ENCODE measurements at places on chromosomes 6 and 20.

DNA sequence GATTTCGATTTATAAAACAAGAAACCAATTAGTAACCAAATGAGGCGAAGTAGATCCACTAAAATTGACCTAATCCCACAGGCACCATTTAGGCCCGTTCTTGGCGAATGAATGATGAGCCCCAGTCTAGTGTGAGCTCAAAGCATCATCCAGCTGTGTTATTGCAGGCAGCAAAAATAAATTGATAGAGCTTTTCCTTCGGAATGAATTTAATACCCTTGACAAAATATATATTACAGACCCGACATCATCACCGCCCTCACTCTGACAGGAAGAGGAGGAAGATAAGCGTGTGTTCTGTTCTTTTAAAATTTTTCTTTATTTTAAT is 7.8 kb downstream of the SIM1 start:
- DNase-seq = no peak

DNA sequence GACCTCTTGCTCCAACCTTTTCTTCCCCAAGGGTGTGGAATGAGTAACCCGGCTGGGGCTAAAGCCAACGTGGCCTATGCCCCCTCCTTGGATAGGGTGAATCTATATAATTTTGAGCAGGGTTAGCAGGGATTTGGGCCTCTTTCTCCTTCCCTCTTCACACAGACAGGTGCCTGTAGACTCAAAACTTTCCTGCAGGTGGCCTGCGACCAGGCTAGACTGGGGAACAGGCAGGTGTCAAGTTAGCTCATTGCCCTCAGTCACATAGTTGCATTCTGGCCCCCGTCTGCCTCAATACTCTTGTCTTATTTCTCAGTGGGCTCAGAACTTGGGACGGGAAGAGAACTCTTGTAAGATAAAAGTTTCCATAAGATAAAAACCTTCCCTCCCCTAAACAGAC is 243.0 kb downstream of the ATXN1 start:
- no peak for DNase-seq

GRCh38 chr6:82118150-82118562 is 129.4 kb downstream of the IBTK start:
- DNase-seq = no peak

GRCh38 chr20:58891086-58891717 is 38.7 kb downstream of the GNAS start:
- DNase-seq = peak; percentile 64

DNA sequence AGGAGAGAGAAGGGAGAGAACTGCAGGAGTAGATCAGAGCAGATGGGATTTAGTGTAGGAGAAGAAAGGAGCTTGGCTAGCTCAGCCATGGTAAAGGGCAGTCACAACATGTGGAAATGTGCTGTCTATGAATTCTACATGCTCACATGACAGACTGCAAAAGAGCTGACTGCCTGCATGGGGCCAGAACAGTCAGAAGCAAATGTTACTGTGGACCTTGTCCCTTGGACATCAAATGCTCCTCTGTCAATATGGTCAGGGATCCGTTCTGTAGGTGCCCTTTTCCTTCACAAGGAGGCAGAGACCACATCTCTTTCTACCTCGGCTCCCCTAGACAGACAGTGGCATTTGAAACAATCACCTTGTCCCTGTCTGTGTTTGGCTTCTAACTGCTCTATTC is 46.6 kb upstream of the HIVEP1 start:
- DNase-seq = no peak

- DNase-seq = no peak
Measured at GRCh38 chr6:159176913-159177312, 7.7 kb downstream of the FNDC1 start.

- no peak for DNase-seq
Measured at GRCh38 chr6:161168281-161168891, 105.5 kb downstream of the AGPAT4 start.

- no peak for DNase-seq
Measured at GRCh38 chr20:10655720-10656669, 17.8 kb downstream of the JAG1 start.

GRCh38 chr6:169339731-169340309 is 86.2 kb upstream of the THBS2 start:
- DNase-seq = no peak

DNA sequence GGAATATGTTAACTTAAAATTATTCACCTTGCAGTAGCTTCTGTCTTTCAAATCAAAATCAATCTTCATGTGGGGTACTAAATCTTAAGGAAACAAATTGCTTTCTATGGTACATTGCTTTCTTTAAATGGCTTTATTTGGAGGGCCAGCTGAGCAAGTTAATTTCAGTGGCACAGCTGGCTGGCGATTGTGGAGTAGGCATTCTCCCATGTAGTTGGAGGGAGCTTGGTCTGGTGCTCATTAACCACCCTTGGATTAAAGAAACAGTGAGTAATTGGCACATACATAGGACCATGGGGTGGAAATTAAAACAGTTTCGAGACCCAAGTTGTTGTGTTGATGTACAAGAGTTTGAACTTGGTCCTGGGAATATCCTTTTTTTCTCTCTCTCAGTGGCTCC is 201.3 kb upstream of the CHD6 start:
- DNase-seq = no peak

DNA sequence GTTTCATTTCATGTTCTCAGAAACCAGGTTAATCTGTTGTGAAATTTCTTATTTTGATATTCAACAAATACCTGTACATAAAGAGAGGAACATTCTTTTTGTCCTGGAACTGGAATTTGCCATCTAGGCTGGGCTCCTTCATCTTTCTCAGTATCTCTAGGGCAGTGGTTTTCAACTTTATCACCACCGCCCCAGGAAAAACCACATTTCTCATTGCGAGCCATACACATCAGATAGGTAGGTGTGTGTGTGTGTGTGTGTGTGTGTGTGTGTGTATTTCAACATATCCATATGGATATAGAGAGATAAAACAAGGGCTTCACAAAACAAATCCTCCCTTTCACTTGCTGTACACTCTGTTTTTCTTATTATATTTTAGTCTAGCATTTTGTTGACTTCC is 24.1 kb downstream of the BFSP1 start:
- DNase-seq = no peak

GRCh38 chr20:11917663-11918062 is at the start of gene BTBD3:
BTBD3 (plus strand) TSS chr20:11917893; CDS start chr20:11918276, 383 bp downstream.
- no peak for DNase-seq

- no peak for DNase-seq
Measured at GRCh38 chr20:24735263-24735662, 213.8 kb upstream of the CST7 start.

- DNase-seq = no peak
Measured at GRCh38 chr6:138973466-138974153, 14.4 kb downstream of the REPS1 start.

DNA sequence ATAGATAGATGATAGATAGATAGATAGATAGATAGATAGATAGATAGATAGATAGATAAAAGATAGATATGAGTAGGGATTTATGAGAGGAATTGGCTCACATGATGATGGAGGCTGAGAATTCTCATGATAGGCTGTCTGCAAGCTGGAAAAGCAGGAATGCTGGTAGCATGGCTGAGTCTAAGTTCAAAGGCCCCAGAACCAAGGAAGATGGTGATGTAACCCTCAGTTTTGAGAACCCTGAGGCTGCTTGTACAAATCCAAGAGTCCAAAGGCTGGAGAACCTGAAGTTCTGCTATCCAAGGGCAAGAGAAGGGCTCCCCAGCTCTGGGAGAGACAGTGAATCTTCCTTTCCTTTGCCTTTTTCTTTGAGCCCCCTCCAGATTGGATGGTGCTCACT is 210.8 kb downstream of the RFPL4B start:
- DNase-seq = no peak

GRCh38 chr6:38584731-38585130 is 55.0 kb downstream of the BTBD9 start:
- DNase-seq = no peak

DNA sequence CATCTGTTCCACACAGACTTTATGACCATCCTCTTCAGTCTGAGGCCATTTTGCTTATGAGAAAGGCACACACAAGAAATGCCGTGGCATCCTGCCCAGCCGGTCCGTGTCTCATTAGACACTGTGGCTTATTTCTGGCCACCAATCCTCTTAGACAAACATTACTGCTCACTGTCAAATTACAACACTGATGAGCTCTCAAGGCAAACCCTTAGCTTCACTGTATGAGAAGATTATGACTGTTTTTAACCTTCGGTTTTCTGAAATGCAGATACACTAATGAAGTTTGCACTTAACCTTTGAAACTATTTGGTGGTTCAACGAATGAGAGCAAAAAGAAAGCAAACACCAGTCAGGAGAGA is 50.5 kb upstream of the DST start:
- no peak for DNase-seq

DNA sequence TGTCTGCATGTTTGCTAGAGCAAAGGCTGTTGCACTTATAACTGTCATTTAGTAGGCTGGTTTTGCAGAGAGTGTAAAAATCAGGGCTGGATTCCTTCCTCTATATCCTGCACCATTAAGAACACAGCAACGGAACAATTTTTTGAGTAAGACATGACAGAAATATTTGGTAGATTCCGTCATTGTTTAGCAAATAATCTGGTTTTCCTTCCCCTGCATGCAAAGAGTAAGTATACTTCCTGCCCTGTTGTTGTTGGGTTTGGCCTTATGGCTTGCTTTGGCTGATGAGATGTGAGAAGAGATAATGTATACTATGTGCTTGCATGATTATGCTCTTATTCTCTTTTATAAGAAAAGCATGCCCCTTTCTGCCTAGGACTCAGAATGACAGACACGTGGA is 23.8 kb downstream of the MANEA start:
- no peak for DNase-seq

DNA sequence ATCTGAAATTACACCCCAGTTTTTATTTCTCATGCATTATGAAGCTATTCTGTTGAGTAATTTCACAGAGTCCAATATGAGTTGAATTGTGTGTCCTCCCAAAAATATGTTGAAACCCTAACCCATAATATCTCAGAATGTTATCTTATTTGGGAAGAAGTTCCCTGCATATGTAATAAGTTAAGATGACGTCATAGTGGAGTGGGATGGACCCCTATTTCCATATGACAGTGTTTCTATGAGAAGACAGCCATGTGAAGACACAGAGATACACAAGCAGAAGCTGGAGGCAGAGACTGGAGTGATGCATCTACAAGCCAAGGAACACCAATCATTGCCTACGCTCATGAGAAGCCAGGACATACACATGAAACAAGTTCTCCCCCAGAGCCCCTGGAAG is 81.3 kb downstream of the RFPL4B start:
- no peak for DNase-seq

GRCh38 chr6:14930366-14930989 is 315.4 kb upstream of the JARID2 start:
- DNase-seq = no peak

GRCh38 chr6:118548136-118548535 is at the start of gene PLN:
PLN (plus strand) TSS chr6:118548296; CDS start chr6:118558922, 10,626 bp downstream.
- no peak for DNase-seq

- no peak for DNase-seq
Measured at GRCh38 chr6:145012039-145012662, 723.2 kb downstream of the EPM2A start.

DNA sequence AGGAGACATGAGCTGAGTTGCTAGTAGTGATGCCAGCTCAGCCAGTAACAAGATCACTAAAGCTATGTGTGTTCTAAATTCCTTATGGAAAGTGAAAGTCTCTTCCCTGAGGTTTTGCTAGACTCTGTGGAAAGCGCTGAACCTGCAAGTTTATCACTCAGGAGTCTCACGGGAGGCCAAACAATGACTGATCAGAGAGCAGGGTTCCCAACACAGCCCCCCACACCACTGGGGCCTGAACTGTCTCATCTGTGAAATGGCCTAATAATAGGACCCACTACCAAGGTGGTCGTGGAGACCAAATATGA is 19.9 kb downstream of the ACSS1 start:
- DNase-seq = no peak

- no peak for DNase-seq
Measured at GRCh38 chr20:22791877-22792525, 207.6 kb upstream of the FOXA2 start.

DNA sequence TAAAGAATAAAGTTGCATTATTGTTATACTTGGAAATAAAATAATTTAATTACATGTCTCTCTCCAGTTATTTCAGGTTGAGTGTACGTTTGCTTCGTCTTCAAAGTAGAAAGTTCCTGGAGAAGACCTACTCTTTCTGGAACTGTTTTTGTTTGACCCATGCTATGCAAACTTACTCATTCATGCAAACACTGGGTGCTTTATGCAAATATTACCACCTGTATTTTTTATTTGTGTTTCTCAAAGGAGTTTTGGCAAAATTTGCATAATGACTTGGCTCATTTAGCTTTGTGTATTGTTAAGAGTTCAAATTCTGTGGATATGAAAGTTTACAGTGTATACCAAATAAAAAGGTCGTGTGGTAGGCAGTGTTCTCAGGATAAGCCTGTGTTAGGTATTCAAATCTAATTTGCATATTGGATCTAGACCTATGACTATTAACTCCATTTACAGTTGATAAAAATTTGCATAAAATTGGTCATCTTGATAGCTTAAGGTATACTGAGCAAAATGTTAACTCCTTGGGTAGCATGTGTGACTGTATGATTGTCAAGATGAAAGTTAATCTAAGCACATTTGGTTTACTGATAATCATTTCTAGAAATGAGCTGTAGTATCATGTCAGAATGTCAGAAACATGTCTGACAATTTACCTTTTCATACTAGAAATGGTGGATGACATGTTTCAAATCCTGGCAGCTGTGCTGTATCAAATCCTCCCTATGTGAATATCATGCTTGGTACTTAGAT is 65.2 kb downstream of the CDKAL1 start:
- DNase-seq = no peak

DNA sequence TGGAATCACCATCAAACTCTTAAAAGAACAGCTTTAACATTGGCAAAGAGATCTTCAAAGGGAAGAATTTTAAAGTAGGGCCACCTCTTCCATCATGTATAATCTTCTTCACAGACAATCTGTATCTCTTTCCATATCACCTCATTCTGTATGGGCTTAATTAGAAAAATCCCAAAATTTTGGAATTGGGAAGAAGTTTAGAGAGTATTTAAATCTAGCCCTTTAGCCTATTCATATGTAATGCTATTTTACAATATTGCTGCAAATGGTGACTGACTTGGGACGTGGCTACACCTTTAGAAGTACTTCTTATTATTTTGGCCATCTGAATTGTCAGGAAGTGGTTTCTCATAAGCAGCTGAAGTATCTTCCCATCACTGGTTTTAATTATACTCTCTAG is 474.3 kb downstream of the RFPL4B start:
- DNase-seq = no peak

GRCh38 chr20:18740726-18741125 is 72.9 kb upstream of the SCP2D1 start:
- DNase-seq = no peak

GRCh38 chr6:144149894-144150709 is at the start of gene STX11:
STX11 (plus strand) TSS chr6:144150517; CDS start chr6:144186628, 36,111 bp downstream.
- DNase-seq = peak; percentile 80

- no peak for DNase-seq
Measured at GRCh38 chr20:11090751-11091150, 417.0 kb upstream of the JAG1 start.

DNA sequence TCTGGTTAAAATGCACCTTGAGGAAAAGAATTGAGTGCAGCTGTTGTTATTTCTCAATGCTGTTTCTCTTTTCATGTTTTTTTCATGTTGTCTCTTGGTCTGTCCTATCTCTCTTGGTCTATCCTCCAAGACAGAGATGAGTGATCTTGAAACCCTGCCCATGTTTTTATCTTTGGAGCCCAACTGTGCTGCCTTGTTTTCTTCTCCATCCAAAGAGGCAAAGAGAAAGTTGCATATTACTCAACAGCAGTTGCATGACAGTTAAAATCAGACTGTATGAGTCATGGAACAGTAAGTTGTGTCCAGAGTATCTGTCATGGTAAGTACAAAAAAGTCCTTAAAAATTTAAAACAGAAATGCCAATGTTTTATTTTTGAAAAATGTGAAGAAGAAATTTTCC is 26.2 kb downstream of the BCAS1 start:
- DNase-seq = no peak

Data from activated T-cell treated with anti-CD3 and anti-CD28 coated beads for 48 hours (primary cell).